Stimulated activated CD8-positive, alpha-beta memory T cell treated with anti-CD3 and anti-CD28 coated beads, Interleukin-4, amount 100 ng/mL, for 24 hours (primary cell): ENCODE measurements at places on chromosomes 2 and 18.
A peak's percentile ranks its signal among the peaks of the same experiment; 100 is the strongest.

GRCh38 chr2:217418090-217418489 is 558.2 kb upstream of the TNP1 start:
- DNase-seq = no peak

- DNase-seq = peak; percentile 85
These were observed at the start of gene KANSL3 for GRCh38 chr2:96638144-96639121. TSS of gene KANSL3 (minus strand) at chr2:96638312. CDS start at chr2:96637135, 1,177 bp downstream.

DNA sequence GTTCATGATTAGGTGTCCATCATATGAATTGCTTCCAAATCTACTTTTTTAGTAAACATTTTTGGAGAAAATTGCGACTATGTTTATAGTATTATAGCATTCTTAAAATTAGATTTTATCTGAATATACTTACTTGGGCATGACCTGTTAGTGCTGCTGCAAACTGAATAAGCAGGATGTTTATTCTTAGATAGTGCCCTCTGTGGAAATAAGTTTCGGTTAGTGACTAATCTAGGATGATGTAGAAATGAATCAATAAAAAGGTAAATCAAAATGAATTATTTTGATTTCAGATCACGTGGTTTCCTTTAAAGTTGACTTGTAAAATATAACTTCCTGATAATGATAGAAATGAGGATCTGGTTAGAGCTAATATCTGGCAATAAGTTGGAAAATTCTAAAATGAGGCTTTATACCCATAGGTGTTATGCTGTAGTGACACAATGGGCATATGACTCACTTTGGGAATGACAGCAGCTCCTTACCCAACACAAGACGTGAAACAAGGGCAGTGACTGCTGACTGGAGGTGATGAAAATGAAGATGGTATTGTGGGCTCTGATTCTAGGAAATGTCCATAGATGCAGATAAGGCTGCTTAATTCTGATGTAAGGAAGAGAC is 165.8 kb upstream of the TCF4 start:
- no peak for DNase-seq

GRCh38 chr2:26067980-26068507 is 34.2 kb downstream of the RAB10 start:
- DNase-seq = no peak

- no peak for DNase-seq
These were observed 98.6 kb downstream of the CAPN13 start for GRCh38 chr2:30708491-30709290.

DNA sequence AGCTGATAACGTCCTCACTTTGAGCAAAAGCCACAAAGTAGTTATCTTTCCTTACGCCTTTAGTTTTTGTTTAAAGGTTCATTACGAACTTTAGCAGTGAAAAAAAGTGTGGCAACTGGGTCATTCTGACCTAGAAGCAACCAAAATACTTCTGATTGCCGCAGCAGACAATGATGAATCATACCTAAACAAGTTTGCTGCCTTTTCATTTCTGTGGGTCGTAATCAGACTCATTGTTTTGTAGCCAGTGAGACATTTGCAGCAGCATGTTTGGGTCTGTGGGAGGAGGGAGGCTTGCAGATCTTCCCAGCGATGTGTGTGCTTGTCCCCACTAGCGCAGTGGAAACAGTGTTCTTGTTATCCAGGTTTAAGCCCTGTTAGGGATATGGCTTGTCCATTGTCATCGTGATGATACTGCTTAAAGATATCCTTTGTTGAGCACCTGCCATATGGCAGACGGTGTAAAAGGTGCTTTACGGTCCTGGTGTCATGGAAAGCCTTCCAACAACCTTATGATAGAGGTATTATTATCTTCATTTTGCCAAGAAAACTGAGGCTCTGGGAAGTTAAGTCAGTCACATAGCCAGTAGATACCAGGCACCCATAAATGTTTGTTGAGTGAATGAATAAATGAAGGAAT is 1.3 kb upstream of the GREB1 start:
- DNase-seq = no peak

DNA sequence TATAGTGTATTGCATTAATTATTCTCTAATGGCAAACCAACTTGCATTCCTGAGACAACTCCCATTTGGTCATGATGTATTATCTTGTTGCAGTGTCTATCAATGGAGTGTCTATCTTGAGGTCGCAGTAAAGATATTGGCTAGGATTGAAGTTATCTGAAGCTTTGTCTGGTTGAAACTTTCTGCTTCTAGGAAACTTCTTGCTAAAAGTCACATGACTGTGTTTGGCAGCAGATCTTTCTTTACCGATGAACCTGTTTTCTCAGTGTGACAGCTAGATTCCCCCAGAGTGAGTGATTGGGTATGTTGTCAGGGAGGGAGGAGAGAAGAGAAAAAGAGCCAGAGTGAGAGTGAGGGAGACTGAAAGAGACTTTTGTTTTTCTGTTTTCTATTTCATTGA is 119.6 kb downstream of the QPCT start:
- DNase-seq = no peak

- no peak for DNase-seq
These were observed 105.6 kb upstream of the EPB41L3 start for GRCh38 chr18:5649439-5649838.

GRCh38 chr2:121028577-121028976 is 256.4 kb downstream of the TFCP2L1 start:
- no peak for DNase-seq

GRCh38 chr2:219252570-219252899 is 508 bp upstream of the TUBA4B start:
- DNase-seq = no peak

- DNase-seq = no peak
These were observed 11.3 kb downstream of the AGPS start for GRCh38 chr2:177403838-177404237.

- no peak for DNase-seq
These were observed 17.7 kb downstream of the CPLX4 start for GRCh38 chr18:59300676-59301285.

GRCh38 chr2:36097022-36097421 is 258.6 kb upstream of the CRIM1 start:
- no peak for DNase-seq

GRCh38 chr2:224523626-224524577 is 61.3 kb downstream of the CUL3 start:
- DNase-seq = no peak

DNA sequence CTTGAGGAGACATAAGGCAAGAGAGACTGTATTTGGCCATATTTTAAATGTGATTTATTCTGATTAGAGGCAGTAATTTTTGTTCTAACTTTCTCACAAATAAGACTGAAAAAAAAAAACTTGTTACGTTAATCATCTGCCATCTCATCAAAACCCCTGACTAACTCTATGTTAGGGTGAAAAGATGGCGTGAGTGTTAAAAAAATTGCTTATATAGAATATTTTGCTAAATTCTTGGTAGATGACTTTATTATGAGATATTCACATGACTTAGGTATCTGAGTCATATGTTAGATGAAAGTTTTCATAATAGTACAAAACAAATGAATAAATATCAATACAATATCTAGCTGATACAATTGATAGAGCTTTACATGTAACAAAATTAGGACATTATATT is 1508.7 kb upstream of the TMEFF2 start:
- DNase-seq = no peak

DNA sequence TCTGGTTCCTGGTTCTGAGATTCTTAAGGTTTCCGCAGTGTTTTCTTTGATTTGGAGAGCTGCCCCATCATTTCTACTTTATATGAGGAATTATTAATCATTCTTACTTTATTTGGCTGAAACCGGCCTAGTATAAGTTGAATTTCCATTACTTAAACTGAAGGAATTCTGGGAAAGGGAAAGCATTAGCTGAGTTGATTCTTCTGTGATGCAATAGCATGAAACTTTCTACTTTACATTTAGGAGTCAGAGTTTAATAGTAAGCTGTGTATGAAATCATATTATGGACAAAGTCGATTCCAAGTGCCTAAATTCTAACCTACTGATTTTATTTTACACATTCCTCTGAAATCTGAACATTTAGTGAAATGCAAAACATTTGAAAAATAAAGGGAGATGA is 1269.7 kb upstream of the ZEB2 start:
- no peak for DNase-seq
